ENCODE measurements at places on chromosomes 5 and 9.
A peak's percentile ranks its signal among the peaks of the same experiment; 100 is the strongest.

- no peak for DNase-seq
These were observed 2.7 kb downstream of the S1PR3 start for GRCh38 chr9:88993871-88994460.

DNA sequence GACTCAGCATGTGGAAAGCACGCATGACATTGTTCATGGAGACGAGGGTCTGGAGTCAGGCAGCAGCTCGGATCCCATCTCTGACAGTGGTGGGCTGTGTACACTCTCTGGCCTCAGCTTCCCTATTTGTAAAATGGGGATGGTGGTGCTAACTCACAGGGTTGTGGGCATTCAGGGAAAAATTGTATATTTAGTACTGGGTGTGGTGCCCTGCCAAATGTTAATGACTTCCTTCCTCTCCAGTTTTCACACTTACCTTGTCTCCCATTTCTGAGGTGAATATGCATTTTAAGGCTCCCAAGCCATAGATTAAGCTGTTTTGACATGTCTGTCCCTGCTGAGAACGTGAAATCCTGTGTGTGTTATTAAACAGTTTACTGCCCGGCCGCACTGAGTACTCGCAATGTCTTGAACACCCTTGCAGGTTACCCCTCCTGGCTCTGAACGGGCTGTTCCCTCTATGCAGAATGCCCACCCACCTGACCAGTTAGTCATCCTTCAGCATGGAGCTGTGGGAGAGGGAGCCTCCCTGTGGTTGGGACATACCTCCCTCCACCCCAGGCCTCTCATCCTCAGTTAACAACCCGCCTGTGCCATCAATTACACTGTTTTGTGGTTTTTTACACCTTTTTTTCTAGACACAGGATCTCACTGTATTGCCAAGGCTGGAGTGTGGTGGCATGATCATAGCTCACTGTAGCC is 25.8 kb downstream of the TJP2 start:
- DNase-seq: no peak

DNA sequence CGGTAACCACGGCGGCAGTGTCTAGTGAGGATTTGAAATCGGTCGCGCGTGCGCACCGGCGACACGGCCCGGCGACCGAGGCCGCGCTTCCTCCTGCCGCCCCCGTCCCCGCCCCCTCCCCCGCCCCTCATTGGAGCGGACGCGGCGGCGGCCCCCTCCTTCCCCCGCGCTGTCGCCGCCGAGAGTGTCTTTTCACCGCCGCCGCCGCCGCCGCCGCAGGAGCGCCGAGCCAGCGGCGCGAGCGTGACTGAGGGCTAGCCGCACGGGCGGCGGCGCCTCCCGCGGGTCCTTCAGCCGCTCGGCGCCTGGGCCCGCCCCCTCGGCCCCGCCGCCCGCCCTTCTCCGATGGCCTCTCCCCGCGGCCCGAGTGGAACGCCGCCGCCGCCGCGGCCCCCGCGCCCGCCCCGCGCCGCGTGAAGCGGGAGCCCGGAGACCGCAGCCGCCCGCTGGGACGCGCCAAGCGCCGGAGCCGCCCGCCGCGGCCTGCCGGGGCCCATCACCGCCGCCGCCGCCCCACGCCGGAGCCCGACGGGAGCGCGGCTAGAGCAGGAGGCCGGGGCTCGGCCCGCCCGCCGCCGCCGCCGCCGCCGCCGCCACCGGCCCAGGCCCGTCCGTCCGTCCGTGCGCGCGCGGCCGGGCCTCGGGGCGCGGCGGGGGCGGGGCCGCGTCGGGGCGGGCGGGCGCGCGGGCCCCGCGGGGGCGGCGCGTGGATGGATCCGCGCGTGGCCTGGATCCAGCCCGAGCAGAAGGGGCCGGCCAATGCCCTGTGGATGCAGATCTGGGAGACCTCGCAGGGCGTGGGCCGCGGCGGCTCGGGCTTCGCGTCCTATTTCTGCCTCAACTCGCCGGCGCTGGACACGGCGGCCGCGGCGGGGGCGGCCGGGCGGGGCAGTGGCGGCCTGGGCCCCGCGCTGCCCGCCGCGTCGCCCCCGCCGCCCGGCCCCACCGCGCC is at the start of gene TENT4A:
Gene TENT4A, plus strand, starts transcription at position 159 of the 952 bp plus-strand sequence. Its CDS starts 552 bp downstream, at position 711.
- no peak for DNase-seq

GRCh38 chr5:99911971-99912370 is 623.2 kb upstream of the FAM174A start:
- DNase-seq: no peak

- DNase-seq: no peak
These were observed 66.3 kb downstream of the MAT2B start for GRCh38 chr5:163571744-163572143.

GRCh38 chr9:137905740-137906139 is 28.2 kb downstream of the CACNA1B start:
- DNase-seq: no peak

GRCh38 chr9:5483306-5483705 is 27.0 kb upstream of the PDCD1LG2 start:
- DNase-seq: no peak

DNA sequence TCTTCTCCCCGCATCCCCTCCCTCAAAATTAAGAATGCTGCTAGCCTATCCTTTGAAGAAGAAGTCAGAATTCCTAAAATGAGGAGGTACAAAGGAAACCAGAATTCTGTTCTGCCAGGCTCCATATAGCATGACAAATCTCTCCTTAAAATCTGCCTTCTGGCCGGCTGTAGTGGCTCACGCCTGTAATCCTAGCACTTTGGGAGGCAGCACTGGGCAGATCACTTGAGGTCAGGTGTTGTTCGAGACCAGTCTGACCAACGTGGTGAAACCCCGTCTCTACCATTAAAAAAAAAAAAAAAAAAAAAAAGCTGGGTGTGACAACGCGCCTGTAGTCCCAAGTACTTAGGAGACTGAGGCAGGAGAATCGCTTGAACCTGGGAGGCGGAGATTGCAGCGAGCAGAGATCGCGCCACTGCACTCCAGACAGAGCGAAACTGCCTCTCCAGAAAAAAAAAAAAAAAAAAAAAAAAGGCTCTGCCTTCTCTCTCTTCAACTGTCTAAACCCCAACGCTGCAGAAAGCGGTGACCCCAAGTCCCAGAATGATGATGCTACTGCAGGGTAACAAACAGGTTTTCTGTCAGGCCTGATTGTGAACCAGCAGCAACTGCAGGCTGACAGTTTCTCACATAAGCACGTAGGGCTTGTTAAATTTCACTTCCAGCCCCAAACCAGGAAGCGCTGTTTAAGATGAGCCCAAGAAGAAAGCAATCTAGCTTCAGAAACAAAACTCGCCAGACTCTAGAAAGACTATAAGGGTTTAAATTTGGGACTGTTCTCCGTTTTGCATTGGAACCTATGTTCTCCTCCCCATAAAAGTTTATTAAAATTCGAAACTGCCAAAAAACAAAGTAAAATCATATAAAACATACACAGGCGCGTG is 963 bp upstream of the CAST start:
- DNase-seq: no peak

GRCh38 chr9:129391221-129391661 is 213.2 kb upstream of the IER5L start:
- no peak for DNase-seq

DNA sequence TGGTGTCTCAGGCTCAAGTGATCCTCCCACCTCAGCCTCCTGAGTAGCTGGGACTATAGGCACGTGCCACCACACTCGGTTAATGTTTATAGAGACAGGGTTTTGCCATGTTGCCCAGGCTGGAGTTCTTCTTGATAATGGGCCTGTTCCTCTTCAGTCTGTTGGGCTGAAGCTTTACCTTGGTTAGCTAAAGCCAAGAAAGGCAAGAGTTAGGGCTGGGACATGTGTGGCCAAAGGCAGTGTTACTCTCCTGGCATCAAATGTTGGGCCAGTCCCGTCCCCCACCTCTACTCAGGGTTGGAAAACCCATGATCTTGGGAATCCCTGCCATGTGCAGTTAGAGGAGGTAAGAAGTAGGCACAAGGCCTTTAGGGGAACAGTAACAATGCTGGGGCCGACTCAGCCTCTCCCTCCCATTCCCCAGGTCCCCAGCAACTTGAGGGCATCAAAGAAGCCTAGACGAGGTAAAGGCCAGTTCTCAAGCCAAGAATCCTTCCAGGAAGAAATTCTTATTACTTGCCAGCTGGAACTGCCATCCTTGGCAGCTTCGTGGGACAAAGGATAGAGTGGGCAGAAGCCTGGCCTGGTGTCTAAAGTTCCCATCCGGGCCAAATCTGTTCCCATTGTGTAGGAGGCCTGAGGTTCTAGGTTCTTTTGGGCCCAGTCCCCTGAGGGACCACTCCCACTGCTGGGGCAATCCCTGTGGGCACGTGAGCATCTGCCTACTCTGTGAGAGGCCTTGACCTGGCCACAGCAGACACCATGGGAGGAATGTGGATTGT is 4.5 kb downstream of the EGR1 start:
- DNase-seq: no peak

- DNase-seq: no peak
These were observed 9.3 kb upstream of the SCGB3A1 start for GRCh38 chr5:180600554-180601041.

DNA sequence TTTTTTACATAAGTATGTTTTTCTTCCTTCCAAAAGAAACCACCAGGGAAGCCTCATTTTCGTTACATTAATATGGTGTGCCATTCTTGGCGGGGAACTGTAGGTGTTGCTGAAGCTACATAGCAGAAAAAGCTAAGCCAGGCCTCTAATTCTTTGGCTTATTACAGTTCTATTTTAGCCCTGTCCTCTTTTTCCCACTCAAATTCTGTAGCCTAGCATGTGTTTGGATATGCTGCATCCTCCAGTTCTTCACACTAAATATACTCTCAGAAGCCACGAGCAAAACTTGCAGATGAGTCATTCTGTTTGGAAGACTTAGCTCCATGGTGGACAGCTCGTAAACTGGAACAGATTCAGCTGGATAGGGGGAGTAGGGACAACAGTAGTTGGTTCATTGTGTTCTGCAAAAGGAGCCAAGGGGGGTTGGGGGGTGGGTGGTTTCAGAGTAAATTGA is 369.4 kb downstream of the TMEM161B start:
- DNase-seq: peak; percentile 51

DNA sequence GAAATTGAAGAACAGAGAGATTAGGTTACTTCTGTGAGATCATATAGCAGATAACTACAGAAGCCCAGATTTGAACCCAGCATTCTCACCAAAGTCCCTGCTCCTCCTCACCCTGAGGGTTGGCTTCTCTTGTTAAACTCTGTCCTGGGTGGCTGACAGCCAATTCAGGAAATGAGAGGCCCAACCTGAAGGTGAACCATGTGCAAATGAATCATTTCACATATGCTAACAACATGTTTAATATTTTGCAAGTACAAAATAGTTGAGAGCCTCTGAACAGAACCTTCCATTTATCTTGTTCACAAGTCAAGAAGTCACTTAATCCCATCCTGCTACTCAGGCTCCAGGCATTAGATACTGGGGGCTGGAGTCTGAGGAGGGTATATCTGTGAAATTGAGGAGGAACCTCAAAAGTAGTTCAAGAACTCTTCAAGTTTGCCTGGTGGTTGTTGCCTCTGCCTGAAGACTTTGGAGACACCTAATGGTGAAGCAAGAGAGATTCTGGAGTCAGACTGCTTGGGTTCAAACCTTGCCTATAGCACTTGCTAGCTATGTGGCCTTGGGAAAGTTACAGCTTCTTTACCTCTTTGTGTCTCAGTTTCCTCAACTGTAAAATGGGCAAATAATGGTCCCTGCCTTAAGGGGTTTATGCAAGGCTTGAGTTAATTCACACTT is 564.0 kb downstream of the PSAT1 start:
- no peak for DNase-seq

- DNase-seq: no peak
These were observed 312.9 kb upstream of the MSX2 start for GRCh38 chr5:174411479-174411819.

- no peak for DNase-seq
These were observed 147.6 kb upstream of the PITX1 start for GRCh38 chr5:135181653-135182052.

DNA sequence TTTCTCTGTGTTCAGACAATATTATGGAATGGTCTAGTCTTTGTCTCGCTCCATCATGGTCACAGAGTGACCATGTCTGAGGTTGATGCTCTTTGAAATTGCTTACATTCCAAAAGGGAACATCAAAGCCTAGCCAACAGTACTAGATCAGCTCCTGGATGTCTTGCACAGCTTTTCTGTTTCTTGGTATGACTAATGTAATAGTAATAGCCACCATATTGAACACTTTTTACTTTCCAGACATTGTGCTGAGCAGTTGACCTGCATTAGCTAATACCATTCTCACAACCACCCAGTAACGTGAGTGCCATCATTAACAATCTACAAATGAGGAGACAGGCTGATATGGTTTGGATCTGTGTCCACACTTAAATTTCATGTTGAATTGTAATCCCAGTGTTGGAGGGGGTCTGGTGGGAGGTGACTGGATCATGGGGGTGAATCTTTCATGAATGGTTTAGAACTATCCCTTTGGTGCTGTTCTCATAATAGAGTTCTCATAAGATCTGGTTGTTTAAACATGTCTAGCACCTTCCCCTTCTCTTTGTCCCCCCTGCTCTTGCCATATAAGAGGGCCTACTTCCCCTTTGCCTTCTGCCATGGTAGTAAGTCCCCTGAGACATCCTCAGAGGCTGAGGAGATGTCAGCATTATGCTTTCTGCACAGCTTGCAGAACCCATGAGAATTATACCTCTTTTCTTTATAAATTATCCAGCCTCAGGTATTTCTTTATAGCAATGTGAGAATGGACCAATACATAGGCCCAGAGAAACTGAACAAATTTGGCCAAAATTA is 577.5 kb upstream of the CLINT1 start:
- no peak for DNase-seq

- no peak for DNase-seq
These were observed 35.4 kb downstream of the PNPLA7 start for GRCh38 chr9:137514691-137515337.

- no peak for DNase-seq
These were observed 416.9 kb downstream of the MRPS30 start for GRCh38 chr5:45225571-45226031.

GRCh38 chr9:137880160-137880975 is 2.8 kb downstream of the CACNA1B start:
- no peak for DNase-seq

GRCh38 chr5:90158131-90158530 is 251.4 kb downstream of the CETN3 start:
- no peak for DNase-seq

GRCh38 chr5:138712791-138713190 is 40.4 kb upstream of the CTNNA1 start:
- DNase-seq: no peak

GRCh38 chr5:94944160-94944559 is 325.7 kb downstream of the SLF1 start:
- no peak for DNase-seq

DNA sequence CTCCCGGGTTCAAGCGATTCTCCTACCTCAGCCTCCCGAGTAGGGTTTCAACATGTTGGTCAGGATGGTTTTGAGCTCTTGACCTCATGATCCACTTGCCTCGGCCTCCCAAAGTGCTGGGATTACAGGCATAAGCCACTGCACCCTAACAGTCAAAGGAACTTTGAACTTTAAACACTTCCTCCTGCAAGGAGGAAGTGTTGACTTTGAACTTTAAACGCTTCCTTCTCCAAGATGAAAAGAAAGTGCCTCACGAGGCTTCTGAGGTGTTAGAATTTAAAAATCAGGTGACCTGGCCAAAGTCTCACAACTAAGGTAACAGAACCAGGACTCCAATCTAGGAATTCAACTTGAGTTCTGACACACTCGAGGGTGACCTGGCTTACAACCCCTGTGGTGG is 150.9 kb downstream of the BRINP1 start:
- no peak for DNase-seq
